ENCODE measurements at places on chromosomes 6 and 20.
A peak's percentile ranks its signal among the peaks of the same experiment; 100 is the strongest.

DNA sequence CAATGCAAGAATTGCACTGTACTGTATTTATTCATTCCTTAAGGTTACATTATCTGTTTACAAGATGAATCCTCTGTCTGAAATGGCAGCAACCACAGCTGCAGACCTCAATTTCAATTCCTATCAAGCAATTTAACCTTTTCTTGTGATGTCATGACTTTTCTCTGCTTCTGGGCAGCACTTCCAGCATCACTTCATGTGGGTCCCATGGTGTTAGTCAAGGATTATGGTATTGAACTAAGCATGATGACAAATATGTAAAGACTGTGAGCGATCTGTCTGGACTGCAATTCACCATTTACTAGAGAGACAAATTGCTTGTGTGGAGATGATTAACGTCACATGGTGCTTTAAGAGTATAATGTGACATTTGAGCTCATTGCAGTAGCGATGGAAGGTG, 90.5 kb upstream of the CCN2 start:
- no peak for DNase-seq

DNA sequence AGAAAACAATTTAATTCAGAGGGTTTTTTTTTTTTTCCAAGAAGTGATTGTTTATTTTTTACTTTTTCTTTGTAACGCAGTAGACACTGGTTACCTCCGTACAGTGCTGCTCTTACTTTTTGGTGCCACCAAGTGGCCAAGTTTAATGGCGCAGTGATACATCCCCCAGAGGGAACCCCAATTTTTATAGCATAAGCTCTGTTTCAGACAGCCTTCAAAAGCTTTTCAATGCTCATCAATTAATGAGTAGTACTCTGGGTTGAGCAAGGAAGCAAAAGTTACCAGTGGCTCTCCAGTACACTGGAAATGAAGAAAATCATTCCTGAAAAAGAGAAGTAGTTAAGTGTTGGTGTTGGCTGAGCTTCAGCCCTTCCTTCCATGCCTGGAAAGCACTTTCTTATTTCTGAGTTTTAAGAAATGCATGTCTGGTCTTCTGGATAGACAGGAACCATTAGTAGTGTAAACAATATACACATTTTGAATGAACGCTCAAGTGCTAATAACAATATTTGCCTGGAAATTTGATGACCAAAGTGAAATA, 129.1 kb upstream of the SMLR1 start:
- peak; percentile 5 for DNase-seq

DNA sequence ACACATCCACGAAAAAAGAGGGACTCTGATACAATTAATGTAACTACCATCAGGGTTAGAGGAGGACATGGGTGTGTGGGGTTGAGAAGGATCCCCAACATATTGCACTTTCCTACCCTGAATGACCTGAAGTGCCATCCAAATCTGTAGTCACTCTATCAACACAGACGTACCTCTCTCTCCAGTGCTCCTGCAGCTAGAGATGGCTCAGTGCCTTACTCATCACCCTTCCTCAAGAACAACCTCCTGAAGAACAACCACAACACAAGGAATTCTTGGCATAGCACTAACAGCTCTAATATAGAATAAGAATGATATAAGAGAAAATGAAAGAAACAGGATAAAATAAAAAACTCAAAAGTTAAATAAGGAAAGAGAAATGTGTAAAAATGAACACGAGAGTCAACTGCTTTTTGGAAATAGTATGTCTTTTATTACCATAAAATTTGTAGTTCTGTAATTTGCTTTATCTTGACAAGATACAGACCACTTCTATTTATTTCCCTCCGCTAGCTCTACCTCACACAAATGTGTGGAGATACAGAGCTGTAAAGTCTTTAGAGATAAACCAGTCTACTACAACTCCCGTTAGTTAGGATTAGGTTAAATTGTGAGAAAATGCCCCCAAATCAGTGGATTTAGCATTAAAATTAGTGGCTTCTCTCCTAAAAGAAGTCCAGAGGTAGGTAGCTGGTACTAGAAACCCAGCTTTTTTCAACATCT, 63.9 kb downstream of the REV3L start:
- no peak for DNase-seq

GRCh38 chr6:15508441-15508871, 154.4 kb downstream of the DTNBP1 start:
- DNase-seq = no peak

DNA sequence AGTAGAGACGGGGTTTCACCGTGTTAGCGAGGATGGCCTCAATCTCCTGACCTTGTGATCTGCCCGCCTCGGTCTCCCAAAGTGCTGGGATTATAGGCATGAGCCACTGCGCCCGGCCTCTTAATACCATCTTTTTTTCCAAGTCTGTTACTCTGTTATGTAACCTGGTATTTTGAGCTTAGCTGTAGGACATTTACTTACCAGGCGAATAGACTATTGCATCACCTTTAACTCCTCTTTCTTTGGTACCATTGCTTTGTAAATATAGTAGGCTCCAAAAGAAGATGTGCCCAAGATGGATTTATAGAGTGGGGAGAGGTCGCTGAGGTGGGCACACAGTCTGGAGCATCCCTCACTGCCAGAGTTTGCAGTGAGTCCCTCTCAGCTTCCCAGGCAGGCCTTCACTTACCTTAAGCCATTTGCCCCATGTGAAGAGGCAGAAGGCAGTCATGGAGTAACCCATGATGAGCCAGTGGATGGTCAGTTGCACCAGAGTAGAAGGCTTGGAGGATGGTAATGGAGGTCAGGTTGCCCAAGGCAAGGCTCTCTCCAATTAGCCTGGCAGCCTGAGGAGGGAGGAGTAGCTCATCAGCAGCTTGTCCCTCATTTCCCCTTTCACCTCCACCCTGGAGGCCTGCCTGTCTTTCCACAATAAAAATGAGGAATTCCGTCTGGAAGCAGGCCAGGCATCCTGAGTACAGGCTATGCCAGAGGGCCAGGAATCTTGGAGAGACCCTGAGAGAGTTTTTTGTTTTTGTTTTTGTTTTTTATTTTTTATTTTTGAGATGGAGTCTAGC, 9.7 kb downstream of the TIAM2 start:
- no peak for DNase-seq

DNA sequence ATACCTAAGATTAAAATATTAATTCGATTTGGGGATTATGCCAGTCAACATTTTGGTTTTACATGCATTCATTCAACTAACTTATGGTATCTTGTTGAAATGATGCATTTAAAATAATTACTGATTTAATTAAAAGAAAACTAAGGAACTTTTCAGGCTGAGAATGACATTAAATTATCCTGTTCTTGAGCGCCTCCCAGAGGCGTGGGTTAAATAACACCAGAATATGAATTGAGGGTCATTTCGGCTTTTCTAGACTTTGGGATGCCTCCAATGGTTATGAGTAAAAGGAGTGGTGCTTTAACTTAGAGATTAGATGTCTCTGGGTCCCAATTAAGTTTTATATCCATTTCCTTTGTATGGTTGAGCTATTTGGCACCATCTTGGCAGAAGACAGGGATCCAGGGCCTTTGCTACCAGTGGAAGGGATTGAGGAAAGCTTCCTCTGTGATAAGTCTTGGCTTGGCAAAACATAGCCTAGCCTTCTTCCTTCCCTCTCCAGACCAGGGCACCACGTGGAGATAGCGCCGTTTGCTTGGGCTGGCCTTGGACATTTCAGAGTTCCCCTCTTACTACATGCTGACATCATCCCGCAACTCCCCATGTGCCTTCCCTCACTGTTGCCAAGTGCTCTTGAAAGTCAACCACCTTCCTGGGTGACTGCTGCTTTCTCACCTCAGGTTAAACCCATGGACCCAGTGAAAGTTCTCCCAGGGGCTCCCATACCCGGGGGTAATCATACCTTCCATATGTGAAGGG, 28.7 kb downstream of the GNAS start:
- no peak for DNase-seq

DNA sequence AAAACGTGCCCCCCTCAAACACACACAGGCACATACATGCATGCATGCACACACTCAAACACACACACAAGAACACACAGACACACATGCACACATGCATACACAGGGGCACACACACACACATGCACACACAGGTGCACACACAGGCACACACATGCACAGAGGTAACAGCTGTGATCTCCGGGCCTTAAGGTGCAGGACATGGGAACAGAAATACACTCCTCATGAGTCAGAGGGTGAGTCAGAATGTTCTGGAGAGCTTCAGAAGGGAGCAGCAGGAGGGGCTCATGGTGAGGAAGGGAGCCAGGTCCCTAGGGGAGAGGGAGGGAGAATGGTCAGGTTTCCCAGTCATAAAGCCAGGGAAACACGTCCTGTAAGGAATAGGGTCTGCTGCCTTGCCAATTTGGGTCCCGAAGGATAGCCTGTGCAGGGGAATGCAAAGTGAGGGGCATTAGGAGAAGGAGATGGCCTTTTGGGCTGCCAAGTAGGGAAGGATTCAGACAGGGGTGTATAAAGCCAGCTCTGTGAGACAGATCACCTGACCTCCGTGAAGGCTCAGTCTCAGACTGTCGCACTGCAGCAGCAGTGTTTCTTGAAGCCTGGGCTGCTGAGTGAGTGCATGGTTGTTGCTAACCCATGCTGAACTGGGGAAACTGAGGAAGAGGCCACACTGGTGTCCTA, 123.9 kb downstream of the MAFB start:
- DNase-seq = no peak

DNA sequence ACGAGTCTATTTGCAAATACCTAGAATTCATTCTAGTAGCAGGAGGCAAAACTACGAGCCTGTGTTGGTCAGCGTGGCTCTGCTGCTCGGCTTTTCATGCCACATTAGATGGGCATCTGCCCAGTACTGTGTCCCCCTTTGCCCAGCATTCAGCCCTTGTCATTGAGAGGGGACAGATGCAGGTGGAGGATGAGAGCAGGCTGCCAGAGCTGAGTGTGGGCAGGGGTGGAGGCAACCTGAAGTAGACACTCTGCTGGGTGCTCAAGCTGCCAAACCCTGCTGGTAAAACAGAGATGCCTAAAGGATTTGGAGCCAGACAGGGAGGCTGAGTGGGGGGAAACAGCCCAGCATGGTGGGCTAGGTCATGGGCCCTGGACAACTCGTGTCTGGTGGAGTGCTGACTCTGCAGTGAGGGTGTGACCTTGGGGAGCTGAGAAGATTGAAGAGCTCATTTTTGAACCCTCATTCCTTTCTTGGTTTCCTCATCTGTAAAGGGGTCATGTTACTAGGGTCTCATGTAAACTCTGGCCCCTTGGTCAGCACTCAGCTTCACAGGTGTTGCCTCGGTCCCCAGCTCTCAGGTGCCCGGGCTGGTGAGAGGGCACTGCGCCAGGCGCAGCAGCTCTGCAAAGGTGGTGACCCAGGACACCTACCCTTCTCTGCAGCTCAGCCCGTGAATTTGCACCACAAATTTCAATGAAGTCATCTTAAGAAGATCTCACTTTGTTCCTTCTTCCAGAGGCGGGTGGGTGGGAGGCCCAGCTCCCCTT, 64.2 kb upstream of the BHLHE23 start:
- DNase-seq = no peak

GRCh38 chr6:54525731-54526130, 217.5 kb downstream of the TINAG start:
- no peak for DNase-seq

GRCh38 chr20:62547364-62547763, 71.6 kb upstream of the GATA5 start:
- DNase-seq = no peak

DNA sequence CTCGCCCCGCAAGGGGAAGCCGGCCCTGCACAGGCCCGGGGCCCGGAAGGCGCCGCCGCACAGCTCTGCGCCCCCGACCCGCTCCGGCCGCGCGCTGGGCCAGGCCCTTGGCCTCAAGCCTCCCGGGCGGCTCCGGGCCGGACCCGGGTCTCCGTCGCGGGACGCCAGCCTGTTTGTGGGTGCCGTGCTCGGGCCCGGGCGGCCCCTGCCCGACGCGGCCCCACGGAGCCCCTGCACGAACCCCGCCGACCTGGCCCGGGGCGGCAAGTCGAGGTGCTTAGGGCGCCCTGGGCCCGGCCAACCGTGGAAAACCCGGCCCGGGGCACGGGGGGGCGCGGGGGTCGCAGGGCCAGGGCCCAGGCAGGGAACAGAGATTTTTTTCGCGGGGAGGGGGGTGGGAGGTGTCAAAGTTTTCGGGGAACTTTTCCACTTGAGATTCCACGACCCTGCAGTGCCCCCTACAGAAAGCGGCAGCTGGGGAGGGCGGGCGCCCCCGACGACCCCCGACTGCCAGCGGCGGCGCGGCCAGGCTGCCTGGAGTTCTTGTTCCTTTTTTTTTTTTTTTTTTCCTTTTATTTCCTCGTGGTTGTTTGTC, 805 bp upstream of the STX16 start:
- no peak for DNase-seq

DNA sequence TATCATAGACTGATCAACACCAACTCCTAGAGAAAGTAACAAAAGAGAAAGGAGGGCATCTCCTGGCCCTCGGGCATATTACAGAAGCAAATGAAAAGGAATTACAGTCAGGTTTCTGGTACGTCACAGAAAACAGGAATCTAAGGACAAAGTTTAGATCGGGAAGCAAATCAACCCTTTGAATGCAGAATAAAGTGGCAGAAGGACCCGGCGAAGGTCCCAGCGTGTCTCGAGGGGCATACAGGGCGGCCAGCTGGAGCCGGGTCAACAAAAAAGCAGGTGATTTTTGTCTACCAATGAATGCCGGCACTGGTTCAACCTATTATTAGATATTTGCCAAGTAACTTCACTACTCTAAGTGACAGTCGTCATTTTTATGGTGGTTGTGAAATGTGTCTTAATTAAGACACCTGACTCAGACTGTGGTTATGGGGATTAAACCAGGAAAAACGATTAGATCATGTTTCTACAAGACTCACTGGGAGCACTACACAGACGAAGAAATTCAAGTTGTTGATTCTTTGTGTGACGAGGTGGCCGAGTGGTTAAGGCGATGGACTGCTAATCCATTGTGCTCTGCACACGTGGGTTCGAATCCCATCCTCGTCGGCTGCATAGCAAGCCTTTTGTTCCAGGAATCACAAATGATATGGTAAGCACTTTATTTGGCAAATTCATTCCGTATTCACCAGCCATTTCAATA, 12.4 kb upstream of the ZSCAN9 start:
- peak; percentile 78 for DNase-seq

GRCh38 chr6:113529196-113529595, 327.9 kb upstream of the MARCKS start:
- DNase-seq = no peak

- DNase-seq = no peak
Observed at GRCh38 chr6:6579281-6579680, 9.2 kb upstream of the LY86 start.

DNA sequence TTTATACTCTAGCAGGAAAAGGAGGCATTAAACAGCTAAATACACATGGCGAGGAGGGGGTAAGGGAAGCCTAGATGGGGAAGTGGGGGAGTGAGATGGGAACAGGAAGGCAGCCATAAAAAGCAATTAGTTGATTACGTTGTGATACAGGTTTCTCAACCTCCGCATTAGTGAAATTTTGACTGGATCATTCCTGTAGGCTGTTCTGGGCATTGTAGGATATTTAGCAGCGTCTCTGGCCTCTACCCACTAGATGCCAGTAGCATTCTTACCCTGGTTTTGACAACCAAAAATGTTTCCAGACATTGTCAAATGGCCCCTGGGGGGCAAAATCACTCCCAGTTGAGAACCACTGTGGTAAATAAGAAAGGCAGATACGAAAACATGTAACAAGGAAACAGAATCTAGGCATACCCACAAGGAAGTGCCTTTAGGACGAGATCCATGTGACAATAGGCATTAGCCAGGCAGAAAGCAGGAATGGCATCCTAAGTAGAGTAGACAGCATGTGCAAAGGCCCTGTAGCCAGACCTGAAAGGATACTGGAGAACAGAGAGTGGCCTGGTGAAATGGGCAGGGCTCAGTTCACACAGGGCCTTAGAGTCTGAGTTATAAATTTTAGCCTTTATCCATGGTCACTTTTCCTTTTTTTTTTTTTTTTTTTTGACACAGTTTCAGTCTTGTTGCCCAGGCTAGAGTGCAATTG, 25.8 kb upstream of the PTPN1 start:
- DNase-seq = no peak

GRCh38 chr6:13004601-13005000, 288.0 kb downstream of the PHACTR1 start:
- DNase-seq = no peak
